ENCODE measurements at places on chromosomes 7 and 10. TPM values are rescaled to one million over a fixed set of nuclear protein-coding genes. Genes with fewer than 3 reads are reported as not detected.

DNA sequence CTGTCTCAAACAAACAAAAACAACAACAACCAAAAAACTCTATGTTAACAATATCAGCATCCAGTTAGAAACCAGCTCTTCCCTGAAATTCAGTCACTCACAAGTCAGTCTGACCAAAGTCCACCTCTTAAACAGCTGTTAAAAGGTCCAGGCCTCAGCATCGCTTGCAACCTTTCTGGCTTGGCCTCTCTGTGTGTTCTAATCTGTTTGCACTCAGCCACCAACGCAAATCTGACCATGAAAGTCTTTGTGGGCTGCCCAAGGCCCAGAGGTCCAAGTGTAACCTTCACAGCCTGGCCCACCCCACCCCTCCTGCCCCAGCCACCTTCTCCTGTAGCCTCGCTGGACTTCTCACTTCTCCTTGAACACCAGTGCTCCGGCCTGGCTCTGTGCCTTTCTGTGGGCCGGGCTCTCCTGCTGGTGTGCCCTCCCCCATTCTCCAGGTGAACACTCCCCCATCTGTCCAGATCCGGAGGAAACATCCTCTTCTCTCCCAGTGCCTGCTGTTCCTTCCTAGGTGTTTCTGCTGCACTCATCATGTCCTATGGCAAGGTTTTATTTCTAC lies 72.2 kb upstream of the EFCAB10 start:
- no peak for DNase-seq
- H3K4me3 ChIP-seq: no peak overlapping the region
- H3K27ac ChIP-seq: no peak overlapping the region
- H3K4me1 ChIP-seq: peaks cover 22% of the 10 kb centered on the region
- H3K27me3 ChIP-seq: no peaks in the 10 kb centered on the region

GRCh38 chr10:116974456-116975005 lies 30.5 kb downstream of the SHTN1 start:
- no peaks in the 10 kb centered on the region for H3K36me3 ChIP-seq
- DNase-seq: no peak
- no peak overlapping the region for H3K4me3 ChIP-seq
- no peaks in the 10 kb centered on the region for H3K4me1 ChIP-seq
- H3K27ac ChIP-seq: no peak overlapping the region

DNA sequence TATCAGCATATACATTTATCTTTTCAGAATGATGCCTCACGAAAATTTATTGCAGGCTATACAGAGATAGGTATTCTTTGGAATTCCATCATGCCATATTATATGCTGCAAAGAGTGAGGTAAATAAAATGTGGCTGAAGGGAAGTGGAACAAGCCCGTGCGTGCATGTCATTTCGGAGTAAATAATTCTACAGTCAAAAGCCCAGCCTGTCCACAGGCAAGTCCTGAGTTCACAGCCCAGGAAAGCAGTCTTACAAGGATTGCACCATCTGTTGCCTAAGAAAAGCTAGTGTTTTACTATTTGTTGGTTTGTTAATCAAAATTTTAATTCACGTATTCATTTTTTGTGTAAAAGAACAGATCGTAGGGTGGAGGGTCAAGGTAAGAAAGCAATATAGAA lies 292.4 kb upstream of the AKR1E2 start:
- H3K4me3 ChIP-seq: no peak overlapping the region
- no peaks in the 10 kb centered on the region for H3K4me1 ChIP-seq
- DNase-seq: no peak

- no peaks in the 10 kb centered on the region for H3K36me3 ChIP-seq
- no peak overlapping the region for H3K27ac ChIP-seq
- H3K4me1 ChIP-seq: peaks cover 29% of the 10 kb centered on the region
- H3K4me3 ChIP-seq: no peak overlapping the region
Observed at GRCh38 chr10:128022261-128023196, 103.7 kb downstream of the MKI67 start.

- H3K4me3 ChIP-seq: no peak overlapping the region
- no peaks in the 10 kb centered on the region for H3K27me3 ChIP-seq
Observed at GRCh38 chr7:26091933-26092332, 60.1 kb upstream of the NFE2L3 start.

- no peak overlapping the region for H3K4me3 ChIP-seq
- H3K36me3 ChIP-seq: no peaks in the 10 kb centered on the region
- H3K4me1 ChIP-seq: no peaks in the 10 kb centered on the region
- no peak for DNase-seq
Observed at GRCh38 chr7:98509836-98510235, 107.2 kb upstream of the NPTX2 start.

GRCh38 chr10:14518149-14518548 lies 187.4 kb upstream of the FRMD4A start:
- no peaks in the 10 kb centered on the region for H3K27me3 ChIP-seq
- H3K36me3 ChIP-seq: no peaks in the 10 kb centered on the region

DNA sequence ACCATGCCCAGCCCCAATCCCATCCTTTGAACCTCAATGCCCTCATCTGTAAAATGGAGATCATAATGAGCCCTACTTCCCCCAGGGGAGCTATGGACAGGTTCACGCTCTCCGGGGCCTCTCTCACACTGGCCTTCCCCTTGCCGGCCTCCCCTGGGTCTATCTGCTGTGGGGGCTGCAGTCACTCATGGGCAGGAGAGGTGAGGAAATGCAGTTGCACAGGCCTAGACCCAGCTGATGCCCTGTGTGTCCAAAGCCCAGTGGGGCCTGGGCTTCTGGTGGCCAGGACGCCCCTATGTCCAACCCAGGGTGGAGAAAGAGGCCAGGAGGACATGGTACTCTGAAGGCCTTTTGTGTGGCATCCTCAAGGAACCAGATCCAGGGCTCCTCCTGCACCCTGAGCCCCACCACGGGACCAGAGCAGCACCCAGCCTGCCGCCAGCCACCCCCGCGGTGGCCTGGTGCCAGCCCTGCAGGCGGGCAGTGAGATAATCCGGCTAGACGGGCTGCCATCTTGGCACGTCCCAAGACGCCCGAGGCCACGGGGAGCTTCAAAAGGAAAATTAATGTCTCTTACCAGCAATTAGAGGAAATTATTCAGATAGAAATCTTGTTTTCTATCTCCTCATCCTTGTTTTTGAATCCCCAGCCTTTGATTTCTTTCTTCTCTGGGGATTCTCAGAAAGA lies 39.0 kb downstream of the MYL10 start:
- H3K4me3 ChIP-seq: no peak overlapping the region
- H3K27me3 ChIP-seq: no peaks in the 10 kb centered on the region
- no peaks in the 10 kb centered on the region for H3K36me3 ChIP-seq
- DNase-seq: no peak

- no peak overlapping the region for H3K4me3 ChIP-seq
- H3K27ac ChIP-seq: no peak overlapping the region
- no peak for DNase-seq
- no peaks in the 10 kb centered on the region for H3K4me1 ChIP-seq
- no peaks in the 10 kb centered on the region for H3K27me3 ChIP-seq
Observed at GRCh38 chr7:84546403-84546802, 351.8 kb upstream of the SEMA3A start.

DNA sequence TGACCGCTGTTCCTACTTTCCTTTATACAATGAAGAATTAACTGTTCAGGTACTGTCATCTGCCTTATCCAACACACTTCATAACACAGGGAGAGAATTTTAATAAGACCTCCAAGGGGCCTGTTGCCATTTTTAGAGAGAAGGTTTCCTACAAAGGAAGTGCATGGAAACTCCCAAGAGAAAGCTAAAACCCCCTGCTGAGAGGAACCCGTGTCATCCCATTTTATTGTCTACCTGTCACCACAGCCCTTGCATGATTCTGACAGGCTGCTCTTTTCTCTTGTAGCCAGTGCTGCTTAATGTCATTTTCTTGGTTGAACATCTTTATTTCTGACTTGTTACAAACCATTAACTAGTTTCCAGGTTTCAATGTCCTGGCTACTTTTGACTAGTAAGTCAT lies 98.4 kb downstream of the SNX10 start:
- no peak overlapping the region for H3K4me3 ChIP-seq
- H3K27ac ChIP-seq: no peak overlapping the region
- DNase-seq: no peak
- H3K4me1 ChIP-seq: no peaks in the 10 kb centered on the region
- peaks cover 80% of the 10 kb centered on the region for H3K27me3 ChIP-seq

GRCh38 chr10:59901470-59901869 lies 4.9 kb downstream of the CCDC6 start:
- no peak overlapping the region for H3K27ac ChIP-seq
- no peaks in the 10 kb centered on the region for H3K36me3 ChIP-seq
- peaks cover 34% of the 10 kb centered on the region for H3K4me1 ChIP-seq
- no peak overlapping the region for H3K4me3 ChIP-seq

DNA sequence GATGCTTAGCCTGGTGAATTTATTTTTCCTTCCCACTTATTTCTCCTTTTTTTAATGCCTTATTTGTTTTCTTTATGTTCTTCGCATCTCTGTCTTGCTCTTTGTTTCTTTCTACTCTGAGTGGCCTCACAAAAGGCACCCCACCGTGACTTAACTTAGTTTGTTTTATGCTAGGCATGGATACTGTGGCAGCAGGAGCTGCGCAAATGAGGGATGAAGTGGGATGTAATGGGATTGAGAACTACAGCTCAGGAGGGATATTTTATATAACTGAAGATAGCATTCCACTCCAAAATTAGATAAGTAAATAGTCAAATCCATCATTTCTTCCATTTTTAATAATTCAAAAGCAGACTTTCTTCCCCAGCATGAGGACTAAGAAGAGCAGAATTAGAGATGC lies 1.7 kb upstream of the CACNA2D1 start:
- peaks cover 4% of the 10 kb centered on the region for H3K4me1 ChIP-seq
- H3K27ac ChIP-seq: no peak overlapping the region
- no peak overlapping the region for H3K4me3 ChIP-seq
- peaks cover 21% of the 10 kb centered on the region for H3K27me3 ChIP-seq
- H3K36me3 ChIP-seq: no peaks in the 10 kb centered on the region
- DNase-seq: no peak

GRCh38 chr7:90706072-90706716 lies 110.1 kb downstream of the CDK14 start:
- DNase-seq: no peak
- peaks cover 37% of the 10 kb centered on the region for H3K4me1 ChIP-seq
- H3K27me3 ChIP-seq: no peaks in the 10 kb centered on the region
- H3K36me3 ChIP-seq: no peaks in the 10 kb centered on the region
- H3K27ac ChIP-seq: no peak overlapping the region

GRCh38 chr10:113319479-113319878 lies 233.4 kb upstream of the HABP2 start:
- no peak overlapping the region for H3K4me3 ChIP-seq
- H3K27me3 ChIP-seq: no peaks in the 10 kb centered on the region
- no peaks in the 10 kb centered on the region for H3K4me1 ChIP-seq
- DNase-seq: no peak
- H3K27ac ChIP-seq: no peak overlapping the region
- no peaks in the 10 kb centered on the region for H3K36me3 ChIP-seq

DNA sequence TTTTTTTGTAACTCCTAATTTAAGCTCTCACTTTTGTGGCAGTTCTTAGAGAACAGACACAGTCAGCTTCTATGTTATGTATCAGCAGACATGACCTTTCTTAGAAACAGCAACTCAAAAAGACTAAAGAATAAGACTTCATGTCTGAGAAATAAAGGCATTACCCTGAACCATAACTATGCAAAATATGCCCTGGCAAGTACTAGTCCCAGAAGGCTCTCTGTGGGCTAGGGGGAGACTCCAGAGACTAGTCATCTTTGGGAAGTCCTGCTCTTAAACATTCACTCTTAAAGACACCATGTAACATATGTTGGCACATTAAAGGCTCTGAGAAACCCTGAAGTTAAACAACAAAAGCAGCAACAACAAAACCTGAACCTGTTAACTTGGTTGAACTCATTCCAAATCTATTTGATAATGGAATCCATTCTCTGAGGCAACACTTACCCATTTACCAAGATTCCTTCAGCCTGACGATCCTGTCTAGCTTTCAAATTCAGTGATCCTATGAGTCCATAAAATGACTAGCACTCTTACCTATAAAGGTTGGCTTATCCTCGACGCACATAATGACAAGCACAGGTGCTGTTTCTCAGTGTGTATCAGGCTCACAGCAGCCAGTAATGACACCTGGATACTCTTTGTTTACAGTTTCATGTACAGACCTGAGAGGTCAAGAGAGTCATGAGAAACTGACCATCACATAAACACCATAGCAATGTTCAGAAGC lies 62.3 kb downstream of the OSBPL3 start:
- no peak overlapping the region for H3K4me3 ChIP-seq
- H3K27ac ChIP-seq: no peak overlapping the region
- DNase-seq: no peak
- H3K36me3 ChIP-seq: no peaks in the 10 kb centered on the region
- H3K4me1 ChIP-seq: peaks cover 16% of the 10 kb centered on the region
- H3K27me3 ChIP-seq: no peaks in the 10 kb centered on the region

GRCh38 chr7:11716185-11716584 lies 115.8 kb downstream of the THSD7A start:
- H3K4me1 ChIP-seq: no peaks in the 10 kb centered on the region
- peak overlapping the region; percentile 3 for H3K27ac ChIP-seq
- no peaks in the 10 kb centered on the region for H3K36me3 ChIP-seq
- DNase-seq: peak; percentile 20
- H3K27me3 ChIP-seq: no peaks in the 10 kb centered on the region

GRCh38 chr10:12638103-12638502 lies 288.8 kb downstream of the CAMK1D start:
- DNase-seq: no peak
- no peaks in the 10 kb centered on the region for H3K4me1 ChIP-seq
- H3K4me3 ChIP-seq: no peak overlapping the region

DNA sequence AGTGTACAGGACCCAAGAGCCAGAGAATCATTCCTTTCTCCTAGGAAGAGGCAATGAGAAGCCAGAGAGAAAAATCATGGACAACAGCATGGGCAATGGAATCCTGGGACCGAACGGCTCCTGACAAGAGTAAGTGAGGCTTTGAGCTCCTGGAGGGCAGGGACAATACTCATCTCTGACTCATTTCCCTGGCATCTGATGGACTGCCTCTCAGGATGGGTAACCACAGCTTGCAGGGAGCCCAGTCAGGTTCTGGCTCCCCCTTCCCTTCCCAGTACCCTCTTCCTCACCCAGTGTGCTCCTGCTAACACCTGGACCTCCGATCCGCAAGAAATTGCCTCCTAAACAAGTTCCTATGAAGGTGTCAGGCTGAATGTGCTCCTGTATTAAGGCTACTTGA lies 51.2 kb upstream of the SORCS3 start:
- no peak overlapping the region for H3K4me3 ChIP-seq
- H3K27me3 ChIP-seq: peaks cover 12% of the 10 kb centered on the region
- H3K36me3 ChIP-seq: no peaks in the 10 kb centered on the region
- no peak overlapping the region for H3K27ac ChIP-seq
- no peaks in the 10 kb centered on the region for H3K4me1 ChIP-seq
- DNase-seq: no peak

Gene NAPEPLD
- total RNA-seq: 10.7 TPM

Gene DPYSL4
- total RNA-seq: 18.2 TPM

Gene CAV2
- total RNA-seq: 250 TPM

Gene INA
- total RNA-seq: not detected

Gene VWC2
- 8.8 TPM for total RNA-seq

Gene LDB1
- total RNA-seq: 46.9 TPM

Gene NUTM2E
- total RNA-seq: not detected

Gene CDK5
- 9.5 TPM for total RNA-seq

Gene SEMA4G
- total RNA-seq: 0.26 TPM

Gene PRLHR
- total RNA-seq: not detected

Gene UNC5B
- total RNA-seq: 12.1 TPM

Gene WNT2
- total RNA-seq: 0.19 TPM

Gene SFRP5
- total RNA-seq: not detected

Measured in heart right ventricle (tissue), 16 donors.